Hematopoietic multipotent progenitor cell treated with erythropoietin and hydrocortisone succinate and interleukin-3 and kit ligand, for 17 days (in vitro differentiated cells): ENCODE measurements at places on chromosomes 4 and X.

- no peak for DNase-seq
Measured at GRCh38 chr4:25928379-25929297, 14.6 kb downstream of the SMIM20 start.

DNA sequence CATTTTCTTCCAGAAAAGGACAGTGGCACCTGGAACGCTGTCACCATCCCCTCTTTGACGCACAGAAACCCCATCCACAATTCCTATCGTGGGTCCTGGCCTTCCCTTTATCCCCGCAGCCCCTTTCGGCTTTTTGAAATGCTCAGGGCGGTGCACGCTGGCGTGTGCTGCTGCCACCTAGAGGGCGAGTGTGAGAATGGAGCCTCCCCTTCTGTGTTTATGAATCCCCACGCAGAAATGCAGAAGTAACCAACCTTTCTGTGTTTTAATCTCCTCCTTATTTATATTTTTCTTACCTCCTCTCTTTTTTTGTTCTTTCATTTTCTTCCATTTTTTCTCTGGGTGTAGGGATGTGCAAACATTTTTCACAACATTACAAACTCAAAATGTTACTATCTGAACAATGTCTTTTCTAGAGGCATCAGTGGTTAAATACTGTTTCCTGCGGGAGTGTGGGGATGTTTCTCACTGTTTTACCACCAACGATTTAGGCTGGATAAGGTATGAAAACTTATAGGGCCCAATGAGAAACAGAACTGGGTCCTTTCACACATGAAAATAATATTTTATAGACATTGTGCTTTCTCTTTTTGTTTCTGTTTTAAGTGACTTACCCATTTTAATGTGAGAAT, 50.0 kb downstream of the TMA16 start:
- DNase-seq, result peak; percentile 67

DNA sequence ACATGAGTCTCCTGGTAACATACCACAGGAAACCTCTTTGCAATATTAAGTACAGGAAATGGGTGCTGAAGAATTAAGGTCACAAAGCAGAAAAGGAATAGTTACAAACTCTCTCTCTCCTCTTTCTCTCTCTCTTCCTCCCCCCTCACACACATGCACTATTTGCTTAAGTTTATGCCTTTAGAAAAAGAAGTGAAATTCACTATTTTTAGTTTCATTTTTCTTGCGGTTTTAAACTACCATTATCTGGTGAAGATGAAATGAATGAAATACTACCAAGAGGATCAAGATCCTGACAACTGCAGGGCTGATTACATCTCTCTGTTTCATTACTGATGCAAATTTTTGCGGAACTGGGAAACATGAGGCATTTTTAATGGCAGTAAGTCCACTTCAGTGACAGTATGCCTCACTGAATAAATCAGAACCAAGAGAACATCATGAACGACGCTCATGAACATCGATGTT, 64.3 kb upstream of the FTHL17 start:
- no peak for DNase-seq

- no peak for DNase-seq
Measured at GRCh38 chr4:147991543-147992283, 259.8 kb downstream of the ARHGAP10 start.

GRCh38 chr4:132893787-132894186, 255.3 kb upstream of the PCDH10 start:
- DNase-seq, result no peak

- no peak for DNase-seq
Measured at GRCh38 chr4:177159600-177159999, 150.1 kb upstream of the NEIL3 start.

DNA sequence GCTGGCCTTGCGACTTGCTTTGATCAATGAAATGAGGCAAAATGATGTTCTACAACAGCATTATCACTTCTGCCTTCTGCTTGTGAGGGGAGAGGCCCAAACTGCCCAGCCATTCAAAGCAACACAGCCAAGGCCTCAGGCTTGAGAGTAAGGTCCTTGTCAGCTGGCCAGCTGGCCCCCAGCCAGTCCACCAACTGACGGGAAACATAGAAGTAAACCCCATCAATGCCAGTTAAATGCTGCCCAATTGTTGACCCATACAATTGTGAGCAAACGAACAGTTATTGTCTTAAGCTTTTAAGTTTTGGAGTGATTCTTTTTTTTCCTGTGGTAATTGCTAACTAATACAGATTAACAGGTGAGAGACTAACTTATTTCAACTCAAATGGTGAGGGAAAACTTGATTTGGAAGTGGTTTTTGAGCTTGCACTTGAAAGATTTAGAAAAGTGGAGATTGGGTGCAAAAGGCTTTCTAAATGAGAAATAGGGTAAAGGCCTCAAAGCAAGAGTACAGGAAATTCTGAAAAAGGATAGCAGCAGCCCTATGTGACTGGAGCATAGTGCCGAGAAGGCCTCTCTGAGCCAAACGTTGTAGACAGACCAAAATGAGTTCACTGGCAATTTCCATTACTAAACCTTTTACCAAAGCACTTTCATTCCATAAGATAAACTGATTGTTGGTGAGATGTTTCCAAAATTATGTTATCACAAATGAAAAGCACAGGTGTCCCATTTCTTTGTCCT, 66.9 kb downstream of the ARHGEF38 start:
- no peak for DNase-seq

DNA sequence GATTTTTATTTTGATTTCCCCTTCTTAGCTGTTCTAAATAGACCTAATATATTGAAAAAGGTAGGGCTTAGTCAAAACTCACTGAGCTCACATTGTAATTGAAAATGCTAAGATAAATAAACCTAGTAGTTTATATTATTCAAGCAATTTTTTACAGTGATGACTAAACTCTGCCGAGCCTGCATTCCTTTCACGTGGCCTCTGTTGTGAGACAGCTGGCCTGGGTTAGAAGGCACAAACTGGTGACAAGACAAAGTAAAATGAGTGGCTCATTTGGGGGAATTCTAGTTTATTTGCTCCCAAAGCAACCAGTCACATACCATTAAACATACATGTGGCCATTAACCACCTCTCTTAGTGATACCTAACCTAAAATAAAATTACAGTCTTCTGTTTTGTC, 169.4 kb upstream of the TEX13C start:
- no peak for DNase-seq

DNA sequence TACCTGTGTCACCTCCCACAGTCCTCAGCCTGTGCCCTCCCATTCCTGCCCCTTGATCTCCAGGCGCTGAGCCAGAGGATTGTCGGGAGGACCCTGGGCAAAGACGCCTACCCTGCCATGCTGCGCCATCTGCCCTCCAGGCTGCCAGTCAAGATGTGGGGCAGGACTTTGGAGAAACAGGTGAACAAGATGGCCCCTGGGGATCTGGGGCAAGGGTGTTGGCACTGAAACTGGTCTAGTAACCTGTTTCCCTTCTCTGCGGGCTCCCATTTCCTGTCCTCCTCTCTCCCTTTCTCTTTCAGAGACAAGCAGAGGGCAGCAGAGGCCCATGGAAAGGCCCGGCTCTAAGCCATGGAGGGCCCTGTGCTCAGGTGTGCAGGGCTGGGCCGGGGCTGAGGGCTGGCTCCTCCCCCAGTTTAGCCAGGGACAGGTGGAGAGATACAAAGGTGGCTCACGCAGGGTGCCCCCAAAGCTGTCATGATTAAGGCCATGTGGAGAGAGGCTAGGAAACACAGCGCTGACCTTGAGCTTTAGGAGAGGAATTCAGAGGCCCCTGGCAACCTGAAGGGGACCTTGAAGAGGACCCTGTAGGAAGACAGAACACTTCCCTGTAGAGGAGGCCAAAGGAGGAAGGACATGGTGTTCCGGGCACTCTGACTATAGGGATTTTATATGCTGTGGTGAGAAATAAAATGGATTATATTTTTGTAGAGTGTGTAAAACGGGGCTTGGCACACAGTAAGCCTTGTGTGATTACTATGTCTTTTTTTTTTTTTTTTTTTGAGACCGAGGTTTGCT, at the start of gene GLOD5:
Gene GLOD5 (plus strand): TSS at position 74 of the 798 bp plus-strand sequence. CDS start 44 bp downstream, at position 118.
- peak; percentile 54 for DNase-seq

DNA sequence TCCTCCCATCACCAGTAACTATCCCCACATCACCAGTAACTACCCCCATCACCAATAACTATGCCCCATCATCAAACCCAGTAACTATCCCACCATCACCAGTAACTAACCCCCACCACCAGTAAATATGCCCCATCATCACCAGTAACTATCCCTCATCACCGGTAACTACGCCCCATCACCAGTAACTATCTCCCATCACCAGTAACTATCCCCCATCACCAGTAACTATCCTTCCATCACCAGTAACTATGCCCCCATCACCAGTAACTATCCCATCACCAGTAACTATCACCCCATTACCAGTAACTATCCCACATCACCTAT, 2.9 kb downstream of the ASMTL start:
- no peak for DNase-seq

DNA sequence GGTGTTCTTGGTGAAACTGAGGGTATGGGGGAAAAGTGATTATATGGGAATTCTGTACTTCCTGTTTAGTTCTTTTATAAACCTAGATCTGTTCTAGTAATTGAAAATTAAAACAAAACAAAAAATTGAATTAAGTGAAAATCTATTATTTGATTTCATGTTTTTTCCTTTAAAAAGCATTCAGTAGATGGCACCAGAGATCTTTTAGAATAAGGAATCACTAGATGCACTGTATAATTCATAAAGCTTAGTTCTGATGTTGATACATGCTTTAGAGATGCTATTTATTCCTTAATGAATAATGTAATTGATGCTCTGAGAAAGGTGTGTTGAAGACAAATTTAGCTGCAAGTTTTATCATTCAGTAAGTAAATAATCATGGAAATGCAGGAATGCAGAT, 87.3 kb downstream of the LCORL start:
- DNase-seq, result no peak

- DNase-seq, result no peak
Measured at GRCh38 chr4:7772711-7773385, 166.8 kb downstream of the AFAP1 start.

- DNase-seq, result peak; percentile 73
Measured at GRCh38 chr4:56389558-56389957, 2.3 kb upstream of the AASDH start.

DNA sequence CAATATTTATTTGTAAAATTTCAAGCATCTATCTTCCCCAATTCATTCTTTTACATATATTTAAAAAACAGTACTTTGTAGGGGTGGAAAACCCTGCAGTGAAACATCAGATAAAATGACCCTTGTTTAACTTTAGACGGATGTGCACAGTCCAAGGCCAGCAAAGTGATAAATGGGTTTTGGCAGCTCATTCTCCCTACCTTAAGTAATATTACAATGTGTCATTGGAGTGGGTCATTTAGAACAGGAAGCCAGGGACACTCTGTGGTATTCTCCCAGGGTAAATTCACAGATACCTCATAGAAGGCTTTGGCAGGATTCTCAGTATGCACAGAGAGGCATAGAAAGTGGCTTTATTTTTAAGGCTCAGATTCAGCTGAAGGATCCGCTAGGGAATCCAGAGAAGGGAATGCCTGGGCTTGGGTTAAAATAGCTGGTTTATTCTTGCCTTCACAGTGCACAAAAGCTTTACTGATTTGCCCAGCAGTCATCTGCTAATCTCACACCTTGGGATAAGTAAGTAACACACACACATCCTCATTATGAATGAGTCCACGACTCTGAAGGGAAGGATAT, 206.7 kb downstream of the RASL11B start:
- DNase-seq, result no peak

GRCh38 chr4:8688041-8688907, 95.7 kb downstream of the CPZ start:
- DNase-seq, result no peak
